ENCODE measurements at places on chromosomes 11 and 22.

DNA sequence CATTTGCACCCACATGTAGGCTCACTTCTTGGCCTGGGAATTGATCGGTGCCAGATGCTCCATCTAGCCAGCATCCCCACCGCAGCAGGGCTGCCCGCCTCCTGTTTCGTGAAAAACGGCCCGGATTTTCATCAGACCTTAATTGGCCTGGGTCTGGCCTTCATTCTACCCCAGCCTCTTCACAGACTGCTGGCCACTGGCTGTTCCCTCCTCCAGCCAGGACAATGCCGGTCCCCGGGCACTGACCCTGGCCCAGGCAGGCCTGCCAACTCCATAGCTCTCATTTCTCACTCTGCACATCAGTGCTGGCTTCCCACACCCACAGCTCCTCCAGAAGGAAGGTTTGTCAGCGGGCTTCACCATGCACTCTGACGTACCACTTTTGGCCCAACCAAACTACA, 27.9 kb downstream of the TIMP3 start:
- DNase-seq: no peak

DNA sequence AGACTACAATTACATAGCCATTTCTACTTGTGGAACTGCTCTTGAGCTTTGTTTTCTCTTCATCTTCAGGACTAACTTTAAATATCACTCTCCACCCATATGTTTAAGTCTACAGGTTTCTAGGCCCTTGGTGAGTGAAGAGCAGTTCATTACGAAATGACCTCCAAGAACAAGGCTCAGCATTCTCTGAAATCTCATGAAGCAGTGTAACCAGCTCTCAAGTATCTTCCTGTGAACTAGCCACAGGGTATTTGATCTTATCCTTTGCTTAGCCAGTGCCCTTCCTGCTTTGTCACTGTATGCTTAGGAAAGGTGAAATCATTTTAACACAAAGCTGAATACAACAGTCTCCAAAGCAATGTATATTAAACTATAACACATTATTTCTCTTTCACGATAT, 20.4 kb upstream of the LYVE1 start:
- DNase-seq: peak; percentile 32

- no peak for DNase-seq
These were observed 54.4 kb downstream of the IGLL5 start for GRCh38 chr22:22941831-22942510.

DNA sequence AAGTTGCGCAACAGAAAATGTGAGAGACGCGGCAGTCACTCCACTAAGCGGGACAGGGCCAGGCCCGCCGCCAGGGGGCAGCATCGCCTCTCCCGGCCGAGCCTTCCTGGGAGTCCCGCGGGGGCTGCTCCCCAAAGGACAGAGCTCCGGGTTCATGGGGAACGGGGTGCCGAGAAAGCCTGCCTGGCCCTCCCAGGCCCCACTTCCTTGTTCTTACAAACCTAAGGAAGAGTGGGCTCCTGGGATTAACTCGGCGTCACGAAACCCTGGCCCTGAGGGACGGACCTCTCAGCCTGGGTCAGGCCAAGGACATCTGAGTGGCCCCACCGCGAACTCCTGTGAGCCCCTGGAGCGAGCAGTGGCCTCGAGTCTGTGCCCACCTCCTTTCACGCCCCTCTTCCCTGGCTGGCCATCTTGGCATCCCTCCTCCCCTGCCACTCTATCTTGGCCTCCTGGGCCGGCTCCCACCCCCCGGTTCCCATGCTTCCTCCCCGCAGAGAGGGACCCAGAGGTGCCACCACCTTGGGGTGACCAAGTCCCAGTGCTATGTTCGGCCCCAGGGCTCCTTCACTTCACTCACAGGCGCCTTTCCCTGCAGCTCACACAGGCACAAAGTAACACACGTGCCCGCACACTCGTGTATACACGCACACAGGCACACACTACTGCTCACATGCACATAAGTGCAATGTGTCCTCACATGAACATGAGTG, 99.9 kb upstream of the FGF3 start:
- DNase-seq: peak; percentile 43

GRCh38 chr11:73866095-73866579, 10.5 kb downstream of the COA4 start:
- no peak for DNase-seq

DNA sequence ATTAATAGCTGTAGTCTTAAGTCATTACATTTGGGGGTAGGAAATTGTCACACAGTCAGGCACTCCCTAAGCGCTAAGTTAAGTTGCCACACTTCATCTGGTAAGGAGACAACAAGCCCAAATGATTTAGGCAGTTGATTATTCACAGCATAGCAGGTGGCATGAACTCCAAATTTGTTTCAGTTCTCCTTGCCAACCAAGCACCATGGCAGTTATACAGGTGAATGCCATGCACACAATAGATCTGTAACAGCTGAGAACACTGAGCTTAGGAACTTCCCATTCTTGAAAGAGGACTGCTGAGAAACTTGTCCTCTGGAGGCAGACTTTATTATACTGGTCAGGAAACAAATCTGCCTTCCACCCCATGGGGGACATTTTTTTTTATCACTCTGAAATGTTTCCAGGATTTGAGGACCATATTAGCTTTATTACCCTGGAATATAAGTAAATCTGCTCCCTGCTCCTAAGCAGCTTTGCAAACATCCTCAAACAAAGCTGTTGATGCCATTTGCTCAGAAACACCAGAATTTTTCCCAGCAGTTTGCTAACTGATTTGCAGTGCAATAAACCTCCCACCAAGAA, 5.1 kb upstream of the INTS4 start:
- no peak for DNase-seq

DNA sequence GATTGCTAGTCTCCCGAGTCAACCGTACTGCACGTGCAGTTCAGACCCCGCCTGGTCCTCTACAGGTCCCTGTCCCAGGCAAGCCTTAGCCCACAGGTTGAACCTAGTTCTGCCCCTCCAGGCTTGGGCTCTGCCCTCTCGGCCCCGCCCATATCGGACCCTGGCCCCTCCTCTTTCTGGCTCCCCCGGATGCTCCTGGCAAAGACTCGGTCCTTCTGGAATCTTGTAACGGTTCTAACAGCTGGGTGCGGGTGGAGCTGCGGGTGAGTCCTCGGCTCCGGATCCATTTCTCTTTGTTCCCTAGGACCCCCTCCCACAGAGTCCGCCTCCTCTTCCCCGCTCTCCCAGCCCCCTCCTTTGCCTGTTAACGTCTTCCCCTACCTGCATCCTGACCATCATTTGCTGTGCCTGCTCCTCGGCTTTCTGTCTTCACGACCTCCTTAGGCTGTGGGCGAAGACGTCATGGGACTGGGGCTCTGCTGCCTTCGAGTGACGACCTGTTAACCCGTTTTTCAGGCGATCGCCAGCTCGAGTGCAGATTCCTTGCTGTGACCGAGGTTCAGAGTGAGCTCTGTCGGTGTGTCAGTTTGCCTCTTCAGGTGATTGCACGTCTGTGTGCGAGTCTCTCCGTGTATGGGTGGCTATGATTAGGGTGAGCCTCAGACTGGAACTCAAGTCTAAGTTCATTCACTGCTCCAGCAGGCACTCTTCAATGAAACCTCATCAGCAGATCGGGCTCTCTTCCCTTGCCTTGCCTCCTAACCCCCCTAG, at the start of gene DNHD1:
TSS of gene DNHD1 (plus strand) at position 212 of the 771 bp plus-strand sequence. CDS start 936 bp downstream, outside the sequence.
- no peak for DNase-seq

- DNase-seq: no peak
These were observed 9.3 kb downstream of the CD44 start for GRCh38 chr11:35148163-35148837.

DNA sequence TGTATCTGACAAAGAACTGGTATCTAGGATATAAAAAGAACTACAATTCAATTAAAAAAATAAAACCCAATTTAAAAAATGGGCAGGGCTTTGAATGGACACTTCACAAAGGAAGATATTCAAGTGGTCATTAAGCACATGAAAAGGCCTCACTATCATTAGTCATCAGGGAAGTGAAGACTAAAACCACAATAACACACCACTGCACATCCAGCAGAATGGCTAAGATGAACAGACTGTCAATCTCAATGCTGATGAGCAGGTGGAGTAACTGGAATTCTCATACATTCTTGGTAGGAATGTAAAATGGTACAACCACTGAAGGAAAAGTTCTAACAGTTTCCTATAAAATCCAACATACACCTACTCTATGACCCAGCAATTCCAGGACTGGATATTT, 8.9 kb downstream of the HPS4 start:
- no peak for DNase-seq

GRCh38 chr22:17281440-17281841, 62.2 kb upstream of the ADA2 start:
- DNase-seq: no peak

- no peak for DNase-seq
These were observed 90.4 kb downstream of the ABTB2 start for GRCh38 chr11:34267417-34267816.

DNA sequence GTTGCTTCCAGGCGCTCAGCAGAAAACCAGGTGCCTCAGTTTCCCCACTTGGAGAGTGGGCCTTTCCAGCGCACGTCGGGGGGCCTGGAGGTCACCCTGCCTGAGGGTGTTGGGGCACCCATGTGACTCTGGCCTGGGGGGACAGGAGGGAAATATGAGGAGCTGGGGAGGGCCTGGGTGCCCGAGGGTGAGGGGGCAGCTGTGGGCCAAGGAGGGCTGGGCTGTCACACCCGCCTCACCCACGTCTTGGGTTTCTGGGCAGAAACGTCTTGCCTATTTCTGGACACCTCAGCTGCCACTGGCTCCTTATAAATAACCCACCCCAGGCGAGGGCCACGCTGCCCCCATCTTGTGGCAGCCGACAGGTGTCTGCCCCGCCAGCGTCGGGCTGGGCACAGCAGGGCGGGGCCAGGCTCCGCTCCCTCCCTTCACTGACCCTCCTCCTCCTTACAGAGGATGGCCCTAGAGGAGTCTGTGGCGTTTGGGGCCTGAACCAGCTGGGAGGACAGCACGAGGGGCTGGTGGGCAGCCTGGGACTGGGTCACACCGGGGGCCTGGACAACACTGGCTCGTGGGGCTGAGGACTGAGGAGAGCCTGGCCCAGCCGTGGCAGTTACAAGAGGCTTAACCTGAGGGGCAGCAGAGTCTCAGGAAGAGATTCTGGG, 1.5 kb downstream of the TNNT3 start:
- DNase-seq: no peak

- DNase-seq: no peak
These were observed 43.7 kb downstream of the MICAL3 start for GRCh38 chr22:17980638-17981051.

- no peak for DNase-seq
These were observed 94.8 kb downstream of the PICALM start for GRCh38 chr11:85974122-85974521.

GRCh38 chr11:19080579-19080993, 20.1 kb upstream of the MRGPRX2 start:
- no peak for DNase-seq

GRCh38 chr11:10606536-10607208, 38.2 kb upstream of the LYVE1 start:
- no peak for DNase-seq

DNA sequence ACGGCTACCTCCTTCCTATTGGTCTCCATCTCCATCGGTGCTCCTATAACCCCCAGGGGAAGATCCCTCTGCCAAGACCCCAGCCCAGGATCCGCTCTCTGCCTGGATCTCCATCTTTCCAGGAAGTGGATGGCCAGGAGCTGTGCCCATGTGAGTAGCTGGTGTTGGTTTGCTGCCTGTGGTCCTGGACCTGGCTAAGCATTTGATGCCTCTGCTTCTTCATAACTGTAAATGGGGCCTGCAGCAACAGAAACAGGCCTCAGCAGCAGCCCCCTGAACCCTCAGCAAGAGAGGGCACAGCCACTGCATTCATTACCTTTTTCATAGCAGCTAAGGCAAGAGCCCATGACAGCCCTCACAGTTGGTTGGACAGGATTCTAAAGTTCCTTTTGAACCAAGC, 26.6 kb upstream of the CSNK2A3 start:
- DNase-seq: no peak

GRCh38 chr22:39519681-39520225, 609 bp upstream of the ATF4 start:
- no peak for DNase-seq

- DNase-seq: peak; percentile 77
These were observed 237.8 kb downstream of the TTC28 start for GRCh38 chr22:28441720-28442263.

DNA sequence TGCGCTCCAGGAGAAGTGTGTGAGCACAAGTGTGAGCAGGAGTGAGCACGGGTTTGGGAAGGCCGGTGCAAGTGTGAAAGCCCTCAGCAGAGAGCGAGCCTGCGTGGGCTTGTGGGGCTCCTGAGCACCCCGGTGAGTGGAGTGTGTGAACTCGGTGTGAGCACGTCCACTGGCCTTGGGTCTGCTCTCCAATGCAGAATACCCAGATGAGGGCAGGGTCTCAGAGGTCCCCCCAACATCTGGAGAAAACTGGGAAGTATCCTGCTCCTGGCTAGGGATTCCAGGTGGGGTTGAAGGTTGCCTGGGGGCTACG, 1.2 kb downstream of the ESRRA start:
- no peak for DNase-seq

- no peak for DNase-seq
These were observed 31.2 kb downstream of the KCNJ4 start for GRCh38 chr22:38423512-38424503.

DNA sequence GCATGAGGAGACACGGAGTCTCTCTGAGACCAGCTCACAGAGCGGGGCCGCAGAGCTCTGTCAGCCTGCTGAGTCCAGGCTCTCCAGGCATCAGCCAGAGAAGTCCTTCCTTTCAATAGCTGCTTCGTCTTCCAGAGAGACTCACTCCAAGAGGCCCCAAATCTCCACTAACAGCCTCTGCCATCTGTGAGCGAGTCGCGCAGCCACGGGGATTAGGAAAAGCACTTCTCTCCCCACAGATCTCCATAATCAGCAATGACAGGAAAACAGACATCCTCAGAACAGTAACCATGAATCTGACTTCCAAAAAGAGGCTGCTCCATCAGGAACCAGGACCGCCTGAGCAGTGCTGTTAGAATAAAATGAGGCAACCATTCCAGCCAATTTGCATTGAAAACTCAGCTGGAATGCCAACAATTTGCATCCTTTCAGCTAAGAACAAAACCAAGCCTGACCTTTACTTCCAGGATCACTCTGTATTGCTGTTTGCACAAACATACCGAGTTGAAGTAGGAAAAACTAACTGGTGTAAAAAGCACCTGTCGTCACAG, 65.4 kb downstream of the SMCO4 start:
- no peak for DNase-seq

All from KG1 (cell line).